ENCODE measurements at places on chromosomes 4 and X. TPM values are rescaled to one million over a fixed set of nuclear protein-coding genes. Genes with fewer than 3 reads are reported as not detected.

DNA sequence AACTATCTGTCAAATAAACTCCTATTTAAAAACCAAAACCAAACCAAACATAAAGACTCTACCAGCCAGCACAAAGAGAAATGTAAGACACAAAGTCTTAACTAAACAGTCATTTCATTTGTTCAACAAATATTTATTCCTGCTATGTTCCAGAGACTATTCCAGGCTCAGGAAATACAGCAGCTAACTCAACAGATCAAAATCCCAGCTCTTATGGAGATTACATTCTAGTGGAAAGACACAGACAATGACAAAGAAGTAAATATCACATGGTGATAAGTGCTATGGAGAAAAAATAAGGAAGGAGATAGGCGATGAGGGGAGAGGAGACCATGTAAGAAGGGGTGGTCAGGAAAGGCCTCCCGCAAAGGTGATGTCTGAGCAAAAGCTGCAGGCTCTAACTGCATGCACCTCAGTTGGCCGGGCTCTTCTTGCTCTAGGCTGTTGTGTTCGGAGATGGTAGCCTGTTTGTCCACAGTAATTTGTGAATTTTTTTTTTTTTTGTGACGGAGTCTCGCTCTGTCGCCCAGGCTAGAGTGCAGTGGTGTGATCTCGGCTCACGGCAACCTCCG lies 15.1 kb downstream of the PPEF1 start:
- no peaks in the 10 kb centered on the region for H3K27me3 ChIP-seq
- H3K36me3 ChIP-seq = no peaks in the 10 kb centered on the region
- no peaks in the 10 kb centered on the region for H3K4me1 ChIP-seq
- H3K27ac ChIP-seq = no peak overlapping the region
- no peak overlapping the region for H3K4me3 ChIP-seq

DNA sequence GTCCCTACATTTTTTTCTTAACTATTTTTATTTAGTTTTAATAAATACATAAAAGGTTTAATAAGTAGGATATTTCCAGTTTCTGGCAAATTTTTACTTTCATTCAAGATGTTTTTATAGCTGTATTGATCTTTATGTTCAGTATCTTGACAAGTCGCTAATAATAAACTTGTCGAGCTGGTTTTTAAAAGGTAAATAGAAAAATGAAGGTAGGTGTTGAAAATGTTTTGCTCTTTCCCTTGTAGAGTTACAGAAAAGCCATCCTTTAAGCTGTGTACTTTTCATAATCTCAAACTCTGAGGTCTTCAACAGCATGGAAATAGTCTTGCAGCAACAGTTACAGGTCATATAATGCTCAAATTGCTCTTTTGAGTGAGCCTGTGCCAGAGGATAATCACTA lies 52.6 kb downstream of the RS1 start:
- H3K36me3 ChIP-seq = no peaks in the 10 kb centered on the region
- H3K4me1 ChIP-seq = peaks cover 8% of the 10 kb centered on the region
- H3K27ac ChIP-seq = peak overlapping the region; percentile 85

GRCh38 chr4:1579001-1579900 lies 104.9 kb downstream of the FAM53A start:
- DNase-seq = peak; percentile 45
- no peak overlapping the region for H3K27ac ChIP-seq
- no peaks in the 10 kb centered on the region for H3K4me1 ChIP-seq
- no peaks in the 10 kb centered on the region for H3K36me3 ChIP-seq
- peak overlapping the region; percentile 46 for H3K4me3 ChIP-seq
- H3K27me3 ChIP-seq = no peaks in the 10 kb centered on the region

DNA sequence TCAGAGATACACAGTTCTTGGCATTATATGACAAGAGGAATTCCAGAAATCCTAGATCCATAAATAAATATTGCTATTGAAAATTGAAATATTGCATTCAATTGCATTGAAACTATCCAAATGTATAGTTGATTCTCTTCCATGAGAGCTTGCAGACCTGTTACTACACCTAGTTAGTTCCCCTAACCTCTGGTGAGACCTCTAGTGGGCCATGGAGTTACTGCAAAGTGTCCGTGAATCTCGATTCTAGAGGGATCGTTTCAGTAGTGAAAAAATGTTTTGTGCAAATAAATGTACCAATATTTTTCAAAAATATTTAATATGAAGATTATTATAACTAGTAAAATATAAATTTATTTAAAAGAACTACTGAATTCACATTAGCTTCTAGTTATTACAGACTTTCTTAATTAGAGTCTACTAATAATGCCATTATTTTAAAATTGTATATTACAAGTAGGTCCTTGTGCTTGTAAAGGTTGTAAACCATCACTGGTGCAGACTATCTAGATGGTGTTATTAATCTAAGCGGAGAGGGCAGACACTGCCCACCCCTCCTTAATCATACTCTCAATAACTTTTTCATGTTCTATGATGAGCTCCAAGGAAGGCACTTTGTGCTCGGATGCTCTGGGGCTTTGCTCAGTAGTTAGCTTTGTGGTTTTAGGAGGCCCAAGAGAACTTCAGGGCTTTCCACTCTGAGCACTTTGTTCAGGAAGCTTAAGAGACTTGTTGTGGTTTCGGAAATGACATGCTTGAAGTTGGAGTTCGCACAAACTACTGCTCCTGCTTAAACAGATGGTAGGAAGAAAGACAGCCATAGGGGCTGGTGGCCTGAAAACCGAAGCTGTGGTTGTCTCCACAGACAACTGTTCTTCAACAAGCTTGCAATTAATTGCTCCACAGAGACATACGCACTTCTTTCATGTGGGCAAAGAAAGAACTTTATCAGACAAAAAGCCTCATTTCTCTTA lies 42.8 kb downstream of the IL21 start:
- H3K27me3 ChIP-seq = no peaks in the 10 kb centered on the region
- no peak overlapping the region for H3K27ac ChIP-seq
- no peak for DNase-seq
- no peak overlapping the region for H3K4me3 ChIP-seq
- H3K36me3 ChIP-seq = no peaks in the 10 kb centered on the region
- no peaks in the 10 kb centered on the region for H3K4me1 ChIP-seq

GRCh38 chr4:156593464-156593863 lies 378.1 kb downstream of the PDGFC start:
- DNase-seq = no peak
- no peaks in the 10 kb centered on the region for H3K27me3 ChIP-seq
- H3K4me3 ChIP-seq = no peak overlapping the region
- H3K4me1 ChIP-seq = peaks cover 3% of the 10 kb centered on the region
- H3K36me3 ChIP-seq = no peaks in the 10 kb centered on the region

GRCh38 chr4:18321956-18322530 lies 300.5 kb upstream of the LCORL start:
- no peak overlapping the region for H3K4me3 ChIP-seq
- no peak for DNase-seq
- no peaks in the 10 kb centered on the region for H3K27me3 ChIP-seq
- no peaks in the 10 kb centered on the region for H3K36me3 ChIP-seq
- H3K27ac ChIP-seq = no peak overlapping the region

DNA sequence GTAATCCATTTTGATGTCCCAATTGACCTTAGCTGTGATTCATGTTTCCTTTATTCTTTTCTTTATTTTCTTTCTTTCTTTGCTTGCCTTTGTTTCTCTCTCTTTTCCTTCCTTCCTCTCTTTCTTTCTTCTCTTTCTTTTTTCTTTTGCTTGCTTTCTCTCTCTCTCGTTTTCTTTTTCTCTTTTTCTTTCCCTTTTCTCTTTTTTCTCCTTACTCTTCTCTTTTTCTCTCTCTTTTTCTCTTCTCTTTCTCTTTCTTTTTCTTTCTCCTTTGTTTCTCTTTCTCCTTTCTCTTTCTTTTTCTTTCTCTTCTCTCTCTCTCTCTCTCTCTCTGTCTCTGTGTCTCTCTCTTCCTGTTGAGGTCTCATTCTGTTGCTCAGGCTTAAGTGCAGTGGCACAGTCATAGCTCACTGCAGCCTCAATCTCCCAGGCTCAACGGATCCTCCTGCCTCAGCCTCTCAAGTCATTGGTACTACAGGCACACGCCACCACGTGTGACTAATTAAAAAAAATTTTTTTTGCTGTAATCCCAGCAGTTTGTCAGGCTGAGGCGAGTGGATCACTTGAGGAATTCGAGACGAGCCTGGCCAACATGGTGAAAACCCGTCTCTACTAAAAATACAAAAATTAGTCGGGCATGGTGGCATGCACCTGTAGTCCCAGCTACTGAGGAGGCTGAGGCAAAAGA lies 8.0 kb upstream of the DHRSX start:
- no peaks in the 10 kb centered on the region for H3K27me3 ChIP-seq
- H3K4me1 ChIP-seq = no peaks in the 10 kb centered on the region
- no peak for DNase-seq
- no peak overlapping the region for H3K27ac ChIP-seq
- H3K36me3 ChIP-seq = no peaks in the 10 kb centered on the region

GRCh38 chrX:16700734-16701133 lies 11.7 kb downstream of the CTPS2 start:
- no peaks in the 10 kb centered on the region for H3K27me3 ChIP-seq
- DNase-seq = peak; percentile 21
- H3K4me1 ChIP-seq = no peaks in the 10 kb centered on the region
- no peaks in the 10 kb centered on the region for H3K36me3 ChIP-seq

GRCh38 chr4:109916027-109916409 lies 3.3 kb downstream of the EGF start:
- peak overlapping the region; percentile 51 for H3K4me3 ChIP-seq
- peak overlapping the region; percentile 88 for H3K27ac ChIP-seq
- H3K27me3 ChIP-seq = no peaks in the 10 kb centered on the region

- no peaks in the 10 kb centered on the region for H3K36me3 ChIP-seq
- H3K27me3 ChIP-seq = no peaks in the 10 kb centered on the region
- no peaks in the 10 kb centered on the region for H3K4me1 ChIP-seq
- no peak for DNase-seq
Measured at GRCh38 chr4:171538601-171539100, 274.6 kb upstream of the GALNTL6 start.

DNA sequence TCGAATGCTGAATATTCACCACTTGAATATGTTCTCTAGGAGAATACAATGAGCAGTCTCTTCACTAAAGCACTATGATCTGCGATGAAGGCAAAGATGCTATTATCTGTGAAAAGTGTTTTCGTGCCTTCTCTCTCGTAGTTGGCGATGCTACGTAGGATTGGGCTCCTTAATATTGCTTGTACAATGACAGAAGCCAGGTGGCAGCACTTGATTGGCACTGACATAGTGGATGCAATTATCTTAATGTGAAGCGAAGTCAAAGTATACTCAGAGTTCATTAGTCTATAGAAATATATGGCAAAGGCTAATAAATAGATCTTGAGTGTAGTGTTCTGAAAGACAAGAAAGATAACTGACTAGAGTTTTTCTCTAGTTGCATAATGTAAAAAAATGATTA lies 1135.7 kb upstream of the AGA start:
- H3K4me3 ChIP-seq = no peak overlapping the region
- DNase-seq = no peak
- H3K27ac ChIP-seq = no peak overlapping the region
- no peaks in the 10 kb centered on the region for H3K36me3 ChIP-seq
- no peaks in the 10 kb centered on the region for H3K4me1 ChIP-seq

DNA sequence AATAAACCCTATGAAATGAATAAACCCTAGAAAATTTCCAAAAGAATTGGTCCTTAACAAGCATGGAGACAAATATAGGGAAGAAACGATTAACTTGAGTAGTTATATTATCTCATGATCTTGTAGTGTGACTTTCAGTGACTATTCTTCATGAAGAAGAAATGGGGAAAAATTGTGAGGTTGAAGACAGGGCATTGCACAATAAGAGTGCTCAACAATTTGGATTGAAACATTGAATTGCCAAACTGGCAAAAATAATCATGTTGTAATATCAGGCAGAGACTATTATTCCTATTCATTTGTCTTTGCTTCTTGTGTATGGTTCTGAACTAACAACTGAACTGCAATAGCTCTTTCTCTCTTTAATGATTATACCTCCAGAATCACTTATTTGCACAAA lies 605.1 kb downstream of the PCDH7 start:
- no peak overlapping the region for H3K27ac ChIP-seq
- no peaks in the 10 kb centered on the region for H3K27me3 ChIP-seq

DNA sequence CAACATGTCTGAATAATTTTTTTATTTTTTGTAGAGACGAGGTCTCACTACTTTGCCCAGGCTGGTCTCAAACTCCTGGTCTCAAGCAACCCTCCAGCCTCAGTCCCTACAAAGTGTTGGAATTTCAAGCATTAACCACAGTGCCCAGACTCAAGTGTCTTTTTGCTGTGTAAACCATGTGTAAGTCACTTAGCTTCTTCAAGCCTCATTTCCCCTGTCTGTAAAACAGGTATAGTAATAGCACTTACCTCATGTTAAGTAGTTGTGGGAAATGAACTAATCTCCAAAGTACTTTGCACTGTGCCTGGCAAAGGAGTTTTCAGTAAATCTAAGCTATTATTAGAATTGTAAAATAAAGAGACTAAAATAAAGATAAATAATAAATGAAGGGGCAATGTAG lies 35.7 kb downstream of the STBD1 start:
- no peaks in the 10 kb centered on the region for H3K27me3 ChIP-seq
- H3K36me3 ChIP-seq = no peaks in the 10 kb centered on the region
- DNase-seq = no peak
- no peak overlapping the region for H3K4me3 ChIP-seq

- DNase-seq = no peak
- H3K4me3 ChIP-seq = peak overlapping the region; percentile 48
- no peaks in the 10 kb centered on the region for H3K4me1 ChIP-seq
- no peaks in the 10 kb centered on the region for H3K36me3 ChIP-seq
- no peaks in the 10 kb centered on the region for H3K27me3 ChIP-seq
Measured at GRCh38 chrX:18985186-18985435, 1.2 kb upstream of the PHKA2 start.

- peak overlapping the region; percentile 47 for H3K4me3 ChIP-seq
- peak overlapping the region; percentile 84 for H3K27ac ChIP-seq
- H3K4me1 ChIP-seq = peaks cover 11% of the 10 kb centered on the region
- peak; percentile 90 for DNase-seq
- no peaks in the 10 kb centered on the region for H3K36me3 ChIP-seq
- H3K27me3 ChIP-seq = no peaks in the 10 kb centered on the region
Measured at GRCh38 chr4:119627267-119628255, 1.0 kb downstream of the PDE5A start.

- no peaks in the 10 kb centered on the region for H3K27me3 ChIP-seq
- H3K4me1 ChIP-seq = peaks cover 7% of the 10 kb centered on the region
- H3K27ac ChIP-seq = no peak overlapping the region
- H3K4me3 ChIP-seq = no peak overlapping the region
- no peak for DNase-seq
Measured at GRCh38 chr4:15525080-15525479, 55.4 kb downstream of the CC2D2A start.

DNA sequence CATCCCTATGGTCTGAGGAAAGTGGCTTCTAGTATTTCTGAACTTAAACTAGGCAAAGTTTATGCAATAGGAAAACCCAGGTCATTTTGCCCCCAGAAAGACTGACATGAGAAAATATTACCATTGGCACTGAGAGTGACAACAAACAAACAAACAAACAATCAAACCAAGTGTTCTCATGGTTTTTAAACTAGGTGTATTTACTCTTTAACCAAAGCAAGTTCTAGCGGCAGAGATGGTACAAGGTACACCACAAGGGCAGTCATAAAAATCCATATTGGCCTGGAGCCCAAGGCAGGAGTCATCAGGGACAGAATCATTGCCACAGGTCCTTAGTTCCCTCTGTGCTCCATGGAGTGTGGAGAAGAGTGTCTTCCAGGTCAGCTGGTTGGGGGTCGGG lies 26.0 kb upstream of the ENPEP start:
- no peaks in the 10 kb centered on the region for H3K4me1 ChIP-seq
- no peak overlapping the region for H3K27ac ChIP-seq
- no peak overlapping the region for H3K4me3 ChIP-seq
- no peak for DNase-seq
- H3K27me3 ChIP-seq = no peaks in the 10 kb centered on the region

- DNase-seq = no peak
- no peaks in the 10 kb centered on the region for H3K36me3 ChIP-seq
- H3K27me3 ChIP-seq = no peaks in the 10 kb centered on the region
- H3K4me1 ChIP-seq = no peaks in the 10 kb centered on the region
- H3K4me3 ChIP-seq = no peak overlapping the region
- no peak overlapping the region for H3K27ac ChIP-seq
Measured at GRCh38 chr4:92128676-92129075, 175.1 kb upstream of the GRID2 start.

SOWAHD gene
- total RNA-seq = 0.52 TPM

CXCL13 gene
- not detected for total RNA-seq

CCNA2 gene
- 0.19 TPM for total RNA-seq

FOXP3 gene
- not detected for total RNA-seq

ALPK1 gene
- total RNA-seq = 18.1 TPM

Measured in pancreas (tissue), 10 donors.